ENCODE measurements at places on chromosomes 16 and 17.
A peak's percentile ranks its signal among the peaks of the same experiment; 100 is the strongest.

DNA sequence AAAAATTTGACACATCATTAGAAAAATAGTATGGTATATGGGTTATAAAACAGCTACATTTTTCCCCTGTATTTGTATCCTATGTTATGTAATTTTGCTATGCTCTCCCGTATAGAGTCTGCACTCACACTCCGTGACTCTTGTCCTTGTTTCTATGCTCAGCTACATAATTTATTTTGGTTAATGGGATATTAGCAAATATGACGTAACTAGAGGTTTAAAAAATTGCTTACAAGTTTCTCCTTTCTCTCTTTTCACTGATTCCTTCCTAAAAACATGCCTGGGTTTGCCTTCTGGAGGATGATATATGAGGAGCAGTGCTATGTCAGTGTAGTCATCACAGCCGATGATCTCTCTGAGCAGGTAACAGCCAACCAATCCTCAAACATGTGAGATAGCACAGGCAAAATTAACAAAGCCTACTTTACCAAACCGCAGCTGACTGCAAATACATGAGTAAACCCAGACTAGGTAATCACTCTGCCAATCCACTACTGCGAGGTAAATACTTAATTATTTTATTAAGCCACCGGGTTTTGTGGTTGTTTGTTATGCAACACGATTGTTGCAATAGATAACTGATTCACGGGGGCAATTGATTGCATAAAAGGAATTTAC, 126.9 kb downstream of the KIF2B start:
- no peak for DNase-seq

DNA sequence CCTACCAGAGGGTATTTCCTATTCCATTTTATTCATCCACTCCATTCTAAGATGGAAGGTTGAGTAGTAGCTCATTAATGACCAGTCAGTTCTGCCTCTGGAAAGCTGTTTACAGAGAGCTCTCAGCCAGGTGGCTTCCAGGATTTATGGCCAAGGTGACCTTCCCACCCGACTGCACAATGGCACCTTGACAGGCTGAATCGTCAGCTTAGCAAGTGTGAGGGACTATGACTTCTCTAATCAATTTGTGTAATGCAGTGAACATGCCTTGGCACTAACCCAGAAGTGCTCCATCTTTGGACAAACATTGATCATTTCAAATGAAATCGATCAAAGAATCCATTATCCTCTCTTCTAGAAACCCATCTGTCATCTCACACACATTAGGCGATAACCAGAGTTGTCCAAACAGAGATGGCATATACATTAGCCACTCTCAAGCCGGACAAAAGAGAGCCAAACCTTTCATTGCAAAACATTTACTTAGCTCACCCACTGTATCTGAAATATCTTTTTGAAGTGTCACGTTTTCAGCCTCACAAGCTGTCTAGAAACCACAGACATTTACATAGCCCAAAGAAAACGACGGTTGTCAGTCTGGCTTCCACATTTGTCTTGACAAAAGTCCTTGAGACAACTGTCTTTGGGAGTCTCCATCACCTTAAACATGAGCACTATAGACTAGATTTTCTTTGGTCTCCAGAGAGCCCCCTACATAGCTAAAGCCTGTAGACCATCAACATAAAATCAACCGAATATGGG, 35.6 kb downstream of the CLEC3A start:
- no peak for DNase-seq

GRCh38 chr16:19696328-19696727, 21.7 kb downstream of the KNOP1 start:
- DNase-seq: peak; percentile 11

DNA sequence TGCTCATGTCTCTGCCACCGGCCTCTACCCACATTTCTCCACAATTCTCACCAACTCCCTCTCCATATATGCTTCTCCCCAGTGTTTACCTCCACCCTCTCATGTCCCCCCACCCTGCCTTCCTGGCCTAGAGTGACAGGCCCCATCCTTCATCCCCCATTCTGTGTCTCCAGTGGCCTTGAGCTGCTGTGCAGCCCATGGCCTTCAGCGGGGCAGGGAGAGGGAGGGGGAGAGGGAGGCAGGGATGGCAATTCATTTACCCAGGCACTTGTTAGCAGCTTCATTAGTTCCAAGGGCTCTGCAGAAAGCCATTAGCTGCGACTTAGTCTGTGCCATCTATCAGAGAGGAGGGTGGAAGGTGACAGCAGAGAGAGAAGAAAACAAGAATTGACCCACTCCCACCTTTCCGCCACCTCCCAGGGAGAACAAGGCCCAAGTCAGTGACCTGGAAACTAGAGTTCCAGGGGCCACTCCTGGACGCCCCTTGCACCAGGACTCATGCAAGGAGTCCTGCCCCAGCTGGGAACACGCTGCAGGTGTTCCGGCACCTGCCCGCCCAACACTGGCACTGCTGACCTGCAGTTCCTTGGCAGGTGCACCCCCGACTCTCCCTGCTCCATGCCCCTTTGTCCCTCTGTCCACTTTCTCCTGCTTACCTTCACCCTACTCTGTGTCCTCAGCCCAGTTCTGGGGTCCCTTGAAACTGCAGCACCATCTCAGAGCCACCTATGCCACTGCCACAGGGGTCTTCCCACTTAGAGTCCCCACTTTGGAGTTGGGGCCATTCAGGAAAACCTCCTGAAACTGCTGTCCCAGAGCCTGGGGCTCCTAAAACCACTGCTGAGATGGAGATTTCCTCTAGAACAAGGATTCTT, 23.5 kb upstream of the PYY start:
- DNase-seq: no peak

GRCh38 chr17:31111183-31111582, 16.4 kb downstream of the NF1 start:
- DNase-seq: no peak

DNA sequence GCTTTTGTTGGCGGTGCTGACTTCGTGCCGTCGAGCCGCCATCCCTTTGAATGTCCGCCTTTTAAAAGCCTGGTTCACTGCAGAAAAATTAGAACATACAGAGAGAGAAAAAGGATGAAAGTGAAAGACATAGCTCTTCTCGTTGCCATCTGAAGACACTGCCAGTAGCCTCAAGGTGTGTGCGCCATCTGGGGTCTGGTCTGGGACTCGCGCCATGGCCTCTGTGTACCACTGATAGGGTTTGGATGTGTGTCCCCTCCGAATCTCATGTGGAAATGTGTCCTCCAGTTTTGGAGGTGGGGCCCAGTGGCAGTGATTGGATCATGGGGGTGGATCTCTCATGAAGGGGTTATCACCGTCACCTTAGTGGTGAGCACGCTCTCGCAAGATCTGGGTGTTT, 15.5 kb downstream of the GSE1 start:
- no peak for DNase-seq

- DNase-seq: no peak
Observed at GRCh38 chr17:18257982-18258355, 569 bp downstream of the FLII start.

DNA sequence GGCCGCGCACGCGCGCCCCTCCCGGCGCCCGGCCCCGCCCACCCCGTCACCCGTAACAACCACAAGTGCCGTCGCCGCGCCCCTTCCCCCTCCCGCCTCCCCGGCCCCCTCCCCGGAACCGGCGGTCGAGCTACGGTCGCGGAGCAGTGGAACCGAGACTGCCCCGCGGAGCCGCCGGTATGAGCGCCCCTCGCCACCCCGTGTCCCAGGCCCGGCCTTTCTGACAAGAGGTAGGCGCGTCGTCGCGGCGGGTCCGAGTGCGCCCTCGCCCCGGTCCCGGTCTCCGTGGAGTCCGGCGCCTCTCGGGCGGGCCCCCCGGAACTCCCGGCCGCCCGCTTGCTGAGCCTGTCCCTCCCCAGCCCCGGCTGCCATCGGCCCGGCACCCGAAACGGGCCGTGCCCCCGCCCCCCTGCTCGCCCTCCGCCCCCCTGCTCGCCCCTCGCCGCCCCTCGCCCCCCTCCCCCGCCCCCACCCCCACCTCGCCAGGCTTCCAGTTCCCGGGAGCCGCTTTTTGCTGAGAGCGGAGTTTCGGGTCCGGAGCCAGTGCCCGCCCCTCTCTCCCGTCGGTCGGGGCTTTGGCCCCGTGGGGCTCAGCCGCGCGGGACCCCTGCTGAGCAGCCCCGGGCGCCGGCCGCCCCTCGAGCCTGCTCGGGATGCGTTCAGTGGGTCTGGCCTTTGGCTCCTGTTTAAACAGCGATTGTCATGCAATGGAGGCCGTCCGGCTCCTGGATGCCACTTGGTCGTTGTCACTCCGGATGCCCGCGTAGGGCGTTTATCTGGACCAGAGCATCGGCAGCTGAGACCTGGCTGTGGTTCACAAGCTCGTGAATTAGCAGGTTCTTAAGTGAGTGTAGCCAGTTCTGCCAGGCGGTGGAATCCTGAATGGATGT, at the start of gene SEC14L1:
Gene SEC14L1, plus strand, starts transcription at position 92 of the 890 bp plus-strand sequence. CDS start 2,628 bp downstream, outside the sequence.
- no peak for DNase-seq

GRCh38 chr17:41439375-41439774, 1.4 kb downstream of the KRT38 start:
- DNase-seq: no peak

DNA sequence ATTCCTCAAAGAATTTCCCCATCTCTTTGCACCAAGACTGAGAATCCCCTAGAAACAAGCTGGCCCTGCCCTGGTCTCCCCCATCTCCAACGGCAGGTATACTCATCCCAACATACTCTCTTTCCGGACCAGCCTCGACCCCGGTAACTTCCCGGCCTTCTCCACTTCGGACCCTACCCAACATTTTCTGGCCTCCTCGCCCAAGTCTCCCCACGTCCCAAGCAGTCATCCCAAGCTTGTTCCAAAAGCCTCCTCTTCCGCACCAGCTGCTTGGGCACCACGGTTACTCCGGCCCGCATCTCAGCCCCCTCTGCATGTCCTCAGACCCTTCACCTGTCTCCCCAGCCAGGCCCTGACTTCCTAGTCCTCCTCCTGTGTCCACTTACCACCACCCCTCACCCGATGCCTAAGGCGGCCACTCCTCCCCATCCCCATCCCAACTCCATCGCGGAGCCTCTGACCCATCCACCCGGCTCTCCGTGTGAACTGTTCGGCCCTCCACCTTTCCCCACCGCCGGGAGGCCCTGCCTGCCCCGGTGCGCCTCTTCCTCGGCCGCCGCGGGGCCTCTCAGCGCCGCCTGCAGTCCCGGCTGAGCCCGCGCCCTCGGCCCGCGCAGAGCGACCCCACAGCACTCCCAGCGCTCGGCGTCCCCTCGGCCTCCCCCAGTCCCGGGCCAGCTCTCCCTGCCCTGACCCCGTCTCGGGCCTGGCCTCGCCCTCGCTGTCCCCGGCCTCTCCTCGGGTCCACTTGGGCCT, 994 bp downstream of the PITPNA start:
- DNase-seq: no peak

GRCh38 chr16:2497695-2498484, 15.9 kb upstream of the ATP6V0C start:
- no peak for DNase-seq

DNA sequence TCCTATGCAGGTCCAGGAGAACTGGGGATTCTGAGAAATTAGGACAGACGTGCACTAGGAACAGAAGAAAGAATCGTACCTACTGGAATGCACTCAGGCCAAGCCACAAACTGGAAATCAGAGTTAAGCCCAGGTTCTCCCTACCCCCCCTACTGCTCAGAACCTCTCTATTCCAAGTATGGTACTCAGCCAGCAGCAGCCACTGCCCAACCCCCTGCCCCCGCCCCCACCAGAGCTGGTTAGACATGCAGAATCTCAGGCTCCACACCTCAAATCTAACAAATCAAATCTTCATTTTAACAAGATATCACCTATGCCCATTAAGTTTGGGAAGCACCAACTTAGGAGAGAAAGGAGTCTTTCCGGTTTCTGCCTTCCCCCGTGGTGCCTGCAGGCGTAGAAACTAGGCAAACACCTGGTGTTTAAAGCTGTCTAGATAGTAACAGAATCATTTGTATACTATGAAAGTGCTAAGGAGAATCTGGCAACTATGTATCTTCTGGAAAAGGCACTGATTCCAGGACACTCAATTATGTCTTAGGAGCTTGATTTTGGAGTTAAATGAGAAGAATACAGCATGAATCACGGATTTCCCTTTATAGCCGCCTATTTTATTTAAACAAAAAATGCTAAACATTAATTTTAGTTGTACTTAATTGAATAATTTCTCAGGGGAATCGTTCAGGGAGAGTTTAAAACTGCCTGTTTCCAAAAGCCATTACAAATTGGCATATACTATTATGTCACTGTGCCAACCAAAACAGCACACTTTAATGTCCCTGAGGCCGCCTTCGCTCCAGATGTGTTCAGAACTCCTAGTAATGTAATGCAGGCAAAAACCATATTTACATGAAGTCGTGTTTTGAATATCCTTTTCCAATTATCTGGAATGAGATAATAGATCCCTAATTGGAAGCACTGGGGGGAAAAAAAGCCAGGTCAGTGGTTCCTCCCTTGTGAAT, 166.5 kb downstream of the STX8 start:
- no peak for DNase-seq

- DNase-seq: no peak
Observed at GRCh38 chr17:12922120-12922519, 95.7 kb downstream of the ELAC2 start.

DNA sequence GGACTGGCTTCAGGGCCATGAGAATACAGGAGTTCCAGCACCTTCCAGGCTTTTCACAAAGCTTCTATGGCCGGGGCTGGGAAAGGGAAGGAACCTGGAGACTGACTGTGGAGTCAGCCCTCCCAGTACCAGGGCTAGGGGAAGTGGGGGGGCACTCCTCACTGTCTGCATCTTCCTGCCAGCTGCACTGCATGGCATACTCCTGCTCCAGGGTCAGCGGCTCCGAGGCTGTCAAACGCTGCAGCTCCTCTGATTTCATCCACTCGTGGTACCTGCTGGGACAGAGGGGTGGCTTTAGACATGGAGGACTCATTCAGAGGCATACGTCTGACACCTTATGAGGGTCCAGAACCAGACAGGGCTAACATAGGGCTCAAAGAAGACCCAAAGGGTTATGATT, 2.7 kb downstream of the NAT9 start:
- DNase-seq: no peak

GRCh38 chr16:22123146-22123545, 30.8 kb downstream of the VWA3A start:
- DNase-seq: no peak

- no peak for DNase-seq
Observed at GRCh38 chr17:9350080-9350479, 225.5 kb downstream of the STX8 start.
